ENCODE measurements at places on chromosomes 3 and 15.
A peak's percentile ranks its signal among the peaks of the same experiment; 100 is the strongest.

- no peak for DNase-seq
These were observed 16.5 kb downstream of the KLHL25 start for GRCh38 chr15:85778107-85778776.

- DNase-seq: no peak
These were observed 26.1 kb downstream of the ATRIP start for GRCh38 chr3:48472673-48472922.

GRCh38 chr3:44235604-44236484, 5.8 kb upstream of the TOPAZ1 start:
- peak; percentile 2 for DNase-seq

DNA sequence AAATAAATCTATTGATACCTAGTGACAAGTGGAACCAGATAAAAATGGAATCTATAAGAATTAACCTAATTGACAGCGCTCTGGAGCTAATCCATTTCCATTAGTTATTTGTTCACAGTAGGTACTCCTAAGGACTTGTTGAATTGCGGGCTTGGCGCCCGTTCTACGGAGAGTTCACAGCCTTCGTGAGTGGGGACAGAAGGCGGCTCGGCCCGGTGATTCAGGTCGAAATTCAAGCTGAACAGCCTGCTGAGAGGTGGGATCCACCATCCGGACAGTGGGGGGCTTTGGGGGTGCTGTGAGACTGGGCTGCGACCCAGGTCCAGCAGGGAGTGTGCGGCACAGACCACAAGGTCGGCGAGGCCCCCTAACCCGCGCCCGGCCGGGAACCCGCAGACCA, 779 bp upstream of the CTNNB1 start:
- peak; percentile 27 for DNase-seq

GRCh38 chr3:132703733-132704132, 18.5 kb downstream of the NPHP3 start:
- no peak for DNase-seq

DNA sequence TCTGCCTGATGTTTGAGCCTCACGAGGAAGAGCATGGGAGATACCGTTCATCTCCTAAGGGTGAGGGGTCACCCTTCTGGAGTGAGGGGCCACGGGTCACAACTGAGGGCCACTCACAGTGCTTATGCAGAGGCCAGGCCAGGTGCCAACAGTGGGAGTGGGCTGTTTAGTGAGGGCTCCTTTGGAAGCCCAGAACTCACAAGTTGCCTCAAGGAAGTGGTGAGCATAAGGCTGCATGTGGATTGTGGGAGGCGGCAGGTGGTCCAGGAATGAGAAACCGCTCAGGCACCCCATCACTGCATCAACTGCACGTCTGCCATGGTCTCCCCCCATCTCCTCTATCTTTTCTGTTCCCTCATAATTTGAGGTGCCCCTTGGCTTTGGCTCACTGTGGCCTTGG, 26.5 kb downstream of the SPSB4 start:
- no peak for DNase-seq

DNA sequence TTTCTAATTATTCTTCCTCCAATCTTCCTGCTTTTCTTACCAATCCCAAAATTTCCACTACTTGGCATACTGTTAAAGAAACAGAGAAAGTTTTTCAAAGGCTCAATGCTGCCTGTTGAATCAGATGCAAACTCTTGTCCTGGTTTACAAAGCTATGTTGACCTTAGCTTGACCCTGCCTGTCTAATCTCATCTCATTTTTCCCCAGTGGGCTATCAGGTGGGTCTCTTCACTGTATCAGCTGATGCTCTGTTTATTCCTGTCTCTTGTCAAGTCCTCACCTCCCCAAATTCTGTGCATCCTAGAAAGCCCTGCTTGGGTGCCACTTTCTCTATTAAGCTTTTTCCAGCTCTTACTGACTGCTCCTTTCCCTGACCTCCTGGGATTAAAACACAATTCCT, 18.2 kb downstream of the NFKBIZ start:
- no peak for DNase-seq

Measured in cerebellar nuclear complex (tissue), 1 donor.